Stimulated activated CD8-positive, alpha-beta memory T cell treated with anti-CD3 and anti-CD28 coated beads, Interleukin-2, amount 100 ng/mL, for 1 hour (primary cell): ENCODE measurements at places on chromosomes 2 and 18.

DNA sequence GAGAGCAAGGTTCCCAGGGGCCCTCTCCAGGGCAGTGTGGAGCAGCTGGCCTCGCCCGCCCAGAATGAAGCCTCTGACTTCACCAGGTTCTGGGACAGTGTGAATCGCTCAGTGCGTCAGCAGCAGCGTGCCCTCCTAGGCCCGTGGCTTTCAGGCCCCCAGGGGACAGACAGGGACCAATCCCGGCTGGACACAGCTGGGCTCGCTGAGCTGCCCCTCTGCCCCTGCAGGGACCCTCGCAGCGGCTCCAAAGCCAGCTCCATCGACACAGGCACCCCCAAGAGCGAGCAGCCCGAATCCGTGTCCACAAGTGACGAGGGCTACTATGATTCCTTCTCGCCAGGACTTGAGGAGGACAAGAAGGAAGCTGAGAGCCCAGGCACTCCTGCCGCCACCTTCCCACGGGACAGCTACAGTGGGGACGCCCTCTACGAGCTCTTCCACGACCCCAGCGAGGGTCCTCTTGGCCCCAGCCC, 7.6 kb downstream of the AMER3 start:
- DNase-seq = no peak

DNA sequence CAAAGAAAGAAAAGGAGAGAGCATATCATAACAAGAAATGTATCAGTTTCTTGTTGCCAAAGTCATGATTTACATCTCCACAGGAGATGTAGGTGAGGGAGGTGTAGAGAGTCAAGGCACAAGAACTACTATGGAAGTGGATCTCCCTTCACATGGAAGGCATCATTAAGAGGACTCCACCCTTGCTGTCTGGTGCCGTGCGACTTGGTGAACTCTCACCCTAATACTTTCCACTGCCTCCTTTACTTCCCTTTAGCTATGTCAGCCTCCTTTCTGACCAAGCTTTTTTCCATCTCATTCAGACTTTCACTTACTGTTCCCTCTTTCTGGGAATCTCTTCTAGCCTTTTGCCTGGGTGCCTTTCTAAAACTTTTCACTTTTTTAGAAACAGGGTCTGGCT, 490.0 kb downstream of the THSD7B start:
- no peak for DNase-seq

- no peak for DNase-seq
Measured at GRCh38 chr2:11855064-11855760, 108.8 kb downstream of the LPIN1 start.

DNA sequence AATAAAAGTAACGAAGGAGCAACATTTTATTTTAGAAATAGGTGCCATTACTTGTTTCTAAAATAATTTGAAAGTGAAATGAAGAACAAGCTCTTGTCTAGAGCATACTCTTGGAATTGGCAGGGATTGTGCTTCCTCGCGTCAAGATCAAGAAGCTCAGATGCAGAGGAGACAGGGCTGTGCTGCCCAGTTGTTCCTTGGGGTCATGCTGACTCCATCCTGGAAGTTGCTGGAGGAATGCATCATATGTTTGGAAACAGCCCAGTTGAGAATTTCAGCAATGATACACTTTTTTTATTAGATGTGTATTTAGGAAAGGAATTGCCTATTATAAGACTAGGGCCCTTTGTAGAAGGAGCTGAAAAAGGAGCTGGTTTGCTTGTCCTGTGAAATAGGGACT, 17.2 kb downstream of the LTBP1 start:
- no peak for DNase-seq

GRCh38 chr2:106205488-106205887, 11.4 kb upstream of the UXS1 start:
- no peak for DNase-seq

GRCh38 chr2:194319222-194319992, 1337.6 kb upstream of the SLC39A10 start:
- no peak for DNase-seq

DNA sequence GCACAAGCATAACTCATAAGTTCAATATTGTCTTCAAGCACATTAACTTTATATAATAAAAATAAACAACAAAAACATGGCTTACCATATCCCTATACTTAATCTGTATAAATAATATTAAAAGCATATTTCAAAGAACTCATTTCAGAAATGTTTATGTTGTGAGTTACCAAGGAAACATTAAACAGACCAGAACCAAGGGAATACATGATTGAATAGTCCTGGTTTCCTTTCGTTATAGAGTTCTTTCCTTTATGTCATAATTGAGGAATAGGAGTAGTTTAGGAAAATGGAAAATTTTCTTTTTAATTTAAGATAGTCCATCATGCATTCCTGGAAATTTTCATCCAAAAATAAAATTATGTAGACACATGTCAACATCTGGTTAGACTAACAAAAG, 343.0 kb downstream of the ERBB4 start:
- no peak for DNase-seq

DNA sequence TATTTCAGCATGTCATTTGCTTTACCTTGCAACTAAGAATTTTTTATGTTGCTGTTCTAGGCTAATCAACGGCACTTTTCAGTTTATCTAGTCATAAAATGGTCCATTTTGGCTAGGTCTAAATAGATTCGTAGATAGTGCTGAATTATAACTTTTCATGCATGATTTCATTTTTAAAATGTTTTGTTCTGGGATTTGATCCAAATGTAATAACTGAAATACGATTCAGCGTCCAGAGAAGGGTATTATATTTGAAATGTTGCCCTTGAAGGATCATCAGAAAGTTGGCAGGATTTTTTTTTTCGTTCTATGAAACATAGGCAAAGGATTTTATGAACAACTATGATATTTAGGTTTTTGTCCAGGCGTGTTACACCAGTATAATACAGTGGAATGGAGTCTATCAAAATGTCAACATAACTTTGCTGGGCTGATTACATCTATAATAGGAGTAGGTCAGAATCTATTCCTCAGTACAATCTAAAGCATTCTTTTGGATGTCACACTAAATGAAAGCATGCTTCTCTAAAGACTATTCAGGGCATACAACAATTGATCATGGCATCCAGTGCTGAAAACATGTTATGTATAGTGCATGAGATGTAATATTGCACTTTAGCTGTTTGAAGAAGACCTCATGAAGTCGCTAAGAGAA, 24.8 kb downstream of the TTC27 start:
- no peak for DNase-seq

GRCh38 chr2:127146820-127147502, 40.0 kb upstream of the BIN1 start:
- DNase-seq = no peak

DNA sequence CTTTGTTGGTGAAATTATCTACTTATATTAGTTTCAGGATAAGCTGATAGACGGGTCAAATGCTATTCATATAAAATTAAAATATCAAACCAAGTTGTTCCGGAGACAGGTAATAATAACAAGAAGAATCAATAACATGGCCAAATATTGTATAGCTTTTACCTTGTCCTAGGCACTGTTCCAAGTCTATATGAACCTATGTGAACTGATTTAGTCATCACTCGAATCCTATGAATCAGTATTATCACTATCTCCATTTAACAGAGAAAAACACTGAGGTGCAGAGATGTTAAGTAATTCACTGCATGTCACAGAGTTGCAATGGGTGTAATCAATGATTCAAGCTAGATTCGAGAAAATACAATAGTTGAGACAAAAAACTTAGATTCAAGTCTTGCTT, 40.0 kb upstream of the TRIB2 start:
- no peak for DNase-seq

- no peak for DNase-seq
Measured at GRCh38 chr2:72924353-72925240, 7.3 kb downstream of the EMX1 start.

DNA sequence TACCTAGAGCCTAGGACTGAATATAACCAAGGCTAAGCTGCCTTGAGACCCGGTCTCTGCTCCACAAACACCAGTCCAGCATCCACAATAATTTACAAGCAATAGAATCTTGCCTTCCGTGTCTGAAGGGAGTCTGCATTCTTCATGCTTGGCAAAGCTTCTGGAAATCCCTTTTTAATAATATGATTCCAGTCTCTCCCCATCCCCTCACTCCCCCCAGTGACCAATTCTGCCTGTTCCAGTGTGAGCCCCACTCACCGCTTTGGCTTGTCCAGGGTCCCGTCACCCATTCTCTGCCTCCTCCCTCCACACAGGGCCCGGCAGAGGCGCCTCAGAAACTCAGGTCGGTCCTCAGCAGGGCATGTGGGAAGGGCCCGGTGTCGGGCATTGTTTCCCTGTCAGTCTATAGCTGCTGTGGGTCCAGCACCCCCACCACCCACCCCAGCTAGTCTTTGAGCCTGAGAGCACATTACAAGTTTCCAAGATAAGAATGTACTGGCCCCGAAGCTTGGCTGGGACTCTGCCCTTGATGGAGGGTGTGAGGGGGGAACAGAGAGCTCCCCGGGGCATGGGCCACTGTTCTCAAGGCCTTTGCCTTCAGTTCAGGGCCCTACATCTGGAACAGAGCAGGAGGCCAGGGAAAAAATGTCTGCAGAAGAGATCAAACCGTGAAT, 129.7 kb upstream of the MYCN start:
- DNase-seq = no peak

- DNase-seq = no peak
Measured at GRCh38 chr2:143440411-143441012, 311.3 kb downstream of the ARHGAP15 start.

DNA sequence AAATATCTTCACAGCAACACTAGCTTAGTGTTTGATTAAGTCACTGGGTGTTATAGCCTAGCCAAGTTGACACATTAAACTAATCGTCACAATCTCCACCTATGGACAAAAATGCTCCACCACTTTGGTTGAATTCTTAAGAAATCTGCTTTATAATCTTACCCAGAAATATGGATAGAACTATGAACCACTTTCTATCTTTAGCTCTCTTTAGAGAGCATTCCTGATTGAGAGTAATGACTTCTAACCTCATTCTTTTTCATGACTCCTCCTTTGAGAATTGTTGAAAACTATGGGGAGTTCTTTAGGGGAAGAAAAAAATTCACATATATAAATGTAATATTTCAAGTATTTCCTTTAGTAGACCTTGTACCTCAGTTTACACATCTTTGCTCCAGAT, 1282.2 kb upstream of the ZEB2 start:
- no peak for DNase-seq

GRCh38 chr2:239201531-239201876, 199.3 kb downstream of the HDAC4 start:
- DNase-seq = no peak

DNA sequence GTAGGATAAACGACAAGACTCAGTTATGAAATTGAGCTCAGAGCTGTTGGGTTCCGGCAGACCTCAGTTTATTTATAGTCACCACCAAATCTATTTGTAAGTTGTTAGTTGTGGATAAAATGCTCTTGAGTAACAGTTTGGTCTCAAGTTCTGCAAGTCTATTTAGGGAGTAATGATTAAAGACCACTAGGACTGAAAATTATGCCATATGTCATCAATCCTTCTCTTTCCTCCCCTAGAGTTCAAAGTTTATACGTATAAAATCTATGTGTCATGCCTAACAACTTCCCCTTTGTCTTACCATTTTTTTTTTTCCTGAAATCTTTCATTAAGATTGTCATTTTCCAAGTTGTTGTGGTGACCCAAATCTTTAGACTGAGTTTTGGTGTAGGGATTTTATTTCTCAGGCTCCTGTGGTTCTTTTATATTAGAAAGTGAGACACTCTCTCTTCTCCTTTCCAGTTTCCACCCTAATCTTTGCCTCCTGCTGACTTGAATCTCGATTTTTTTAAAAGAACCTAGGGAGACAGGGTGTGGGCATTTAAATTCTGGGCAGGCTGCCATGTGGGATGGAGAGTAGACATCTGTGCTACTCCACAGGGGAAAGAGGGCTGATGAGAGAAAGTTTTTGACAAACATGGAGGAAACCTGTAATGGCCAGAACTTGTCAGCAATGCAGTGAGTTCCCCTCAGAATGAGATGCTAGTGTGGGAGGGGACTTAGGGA, 51.0 kb downstream of the LAMA3 start:
- DNase-seq = no peak

DNA sequence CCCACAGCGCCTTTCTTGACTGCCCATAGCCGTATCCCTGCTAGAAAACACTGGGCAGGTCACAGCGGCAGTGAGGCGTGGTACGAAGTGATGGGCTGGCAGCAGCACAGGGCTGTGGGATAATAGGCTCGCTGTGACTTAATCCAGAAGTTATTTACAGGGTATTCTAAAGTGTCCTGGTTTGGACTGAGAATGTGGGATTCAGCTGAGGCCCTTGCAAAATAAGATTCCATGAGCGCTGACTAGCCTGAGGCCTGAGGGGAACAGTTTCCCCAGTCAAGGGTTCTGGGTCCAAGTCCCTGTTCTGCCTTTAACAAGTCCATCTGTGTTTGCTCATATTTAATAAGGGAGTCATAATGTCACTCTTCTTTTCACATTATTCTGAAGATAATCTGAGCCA, 34.6 kb downstream of the SETBP1 start:
- DNase-seq = no peak

DNA sequence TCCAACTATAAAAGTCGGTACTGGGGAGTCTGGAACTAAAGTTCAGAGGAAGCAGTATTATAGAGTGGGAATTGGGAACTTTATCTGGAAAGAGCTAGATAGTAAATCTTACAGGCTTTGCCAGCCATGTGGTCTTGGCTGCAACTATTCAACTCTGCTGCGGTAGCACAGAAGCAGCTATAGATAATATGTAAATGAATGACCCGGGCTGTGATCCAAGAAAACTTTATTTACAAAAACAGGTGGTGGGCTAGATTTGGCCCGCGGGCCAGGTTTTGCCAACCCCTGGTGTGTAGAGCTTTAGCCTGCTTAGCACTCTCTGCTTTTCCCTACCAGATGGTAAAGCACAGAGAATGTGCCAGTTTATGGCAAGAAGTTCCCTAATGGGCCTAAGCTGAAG, 70.8 kb downstream of the TNP1 start:
- no peak for DNase-seq

DNA sequence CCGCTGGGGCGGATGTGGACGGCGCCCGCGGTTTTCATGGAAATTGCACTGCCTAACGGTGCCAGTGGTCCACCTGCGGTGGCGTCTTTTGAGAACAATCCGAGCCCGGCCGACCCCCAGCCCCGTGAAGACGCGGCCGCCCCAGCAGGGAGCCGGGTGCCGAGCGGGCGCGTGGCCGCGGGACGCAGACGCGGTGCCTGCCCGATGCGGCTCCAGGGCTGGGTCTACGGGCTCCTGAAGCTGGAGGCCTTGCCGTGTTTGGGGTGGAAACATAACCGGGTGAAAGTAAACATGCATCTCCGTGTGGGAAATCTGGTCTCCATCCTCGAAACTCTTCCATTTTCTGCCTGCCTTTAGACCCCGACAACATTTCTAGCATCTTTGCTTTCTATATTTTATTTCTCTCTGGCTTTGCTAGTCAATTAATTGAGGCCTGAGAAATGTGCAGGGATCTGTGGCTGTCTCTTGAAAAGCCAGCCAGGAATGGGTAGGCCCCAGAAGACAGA, 572 bp downstream of the INPP4A start:
- DNase-seq = no peak

DNA sequence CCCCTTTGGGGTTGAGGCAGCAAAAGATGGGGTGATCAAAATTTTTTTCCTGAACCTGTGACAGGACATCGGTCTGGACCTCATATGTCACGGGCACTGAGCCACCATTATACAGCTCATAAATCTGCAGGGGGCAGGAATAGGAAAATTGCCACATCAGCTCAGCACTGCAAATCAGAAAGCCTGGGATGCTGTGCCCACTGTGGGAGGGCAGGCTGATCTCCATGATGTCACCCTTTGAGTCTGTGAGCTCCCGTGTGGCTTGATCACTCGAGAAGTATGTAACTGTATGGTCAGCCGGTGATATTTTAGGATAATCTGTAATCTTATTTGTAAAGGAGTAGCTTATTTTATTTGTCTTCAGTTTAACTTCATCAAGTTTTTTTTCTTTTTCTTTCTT, 17.7 kb upstream of the CRYBA2 start:
- DNase-seq = no peak
